Activated CD4-positive, CD25-positive, alpha-beta regulatory T cell treated with anti-CD3 and anti-CD28 coated beads, Interleukin-2, amount 50 U/mL, for 16 hours (primary cell): ENCODE measurements at places on chromosomes 7 and 10.

DNA sequence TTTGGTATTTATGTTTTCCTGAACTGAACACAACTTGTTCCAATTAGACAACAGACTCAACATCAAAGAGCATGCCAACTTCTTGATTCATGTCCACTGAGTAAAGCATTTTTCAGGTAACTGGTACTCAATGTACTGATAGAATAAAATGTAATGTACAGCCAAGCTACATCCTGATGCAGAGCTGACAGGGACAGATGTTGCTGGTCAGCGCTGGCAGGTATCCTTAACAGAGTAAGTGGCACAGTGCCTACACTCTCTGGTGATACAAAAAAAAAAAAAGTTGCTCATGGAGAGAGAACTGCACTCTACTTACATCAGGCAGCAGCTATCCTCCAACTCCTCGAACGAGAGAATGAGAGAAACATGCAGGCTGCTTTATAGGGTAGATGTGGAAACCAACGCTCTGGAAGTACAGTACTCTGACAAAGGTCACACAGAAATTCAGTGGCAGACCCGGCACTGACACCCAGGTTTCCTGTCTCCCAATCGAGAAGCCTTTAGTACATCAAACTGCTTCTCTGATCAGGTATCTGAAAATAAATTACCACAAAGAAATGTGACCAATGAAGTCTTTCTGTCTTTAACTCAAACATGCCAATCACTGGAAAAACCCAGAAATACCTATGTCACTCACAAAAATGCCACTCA is 4.6 kb downstream of the ITGB1 start:
- no peak for DNase-seq

- DNase-seq, result no peak
These were observed 87.9 kb downstream of the VIPR2 start for GRCh38 chr7:159056737-159057136.

GRCh38 chr10:99524050-99524666 is 8.6 kb upstream of the NKX2-3 start:
- no peak for DNase-seq

- DNase-seq, result no peak
These were observed 515.8 kb upstream of the MKI67 start for GRCh38 chr10:128642023-128642422.

- DNase-seq, result no peak
These were observed 130.1 kb downstream of the RGS10 start for GRCh38 chr10:119412244-119413092.

- DNase-seq, result no peak
These were observed 72.7 kb upstream of the PRKG1 start for GRCh38 chr10:51001587-51001986.

DNA sequence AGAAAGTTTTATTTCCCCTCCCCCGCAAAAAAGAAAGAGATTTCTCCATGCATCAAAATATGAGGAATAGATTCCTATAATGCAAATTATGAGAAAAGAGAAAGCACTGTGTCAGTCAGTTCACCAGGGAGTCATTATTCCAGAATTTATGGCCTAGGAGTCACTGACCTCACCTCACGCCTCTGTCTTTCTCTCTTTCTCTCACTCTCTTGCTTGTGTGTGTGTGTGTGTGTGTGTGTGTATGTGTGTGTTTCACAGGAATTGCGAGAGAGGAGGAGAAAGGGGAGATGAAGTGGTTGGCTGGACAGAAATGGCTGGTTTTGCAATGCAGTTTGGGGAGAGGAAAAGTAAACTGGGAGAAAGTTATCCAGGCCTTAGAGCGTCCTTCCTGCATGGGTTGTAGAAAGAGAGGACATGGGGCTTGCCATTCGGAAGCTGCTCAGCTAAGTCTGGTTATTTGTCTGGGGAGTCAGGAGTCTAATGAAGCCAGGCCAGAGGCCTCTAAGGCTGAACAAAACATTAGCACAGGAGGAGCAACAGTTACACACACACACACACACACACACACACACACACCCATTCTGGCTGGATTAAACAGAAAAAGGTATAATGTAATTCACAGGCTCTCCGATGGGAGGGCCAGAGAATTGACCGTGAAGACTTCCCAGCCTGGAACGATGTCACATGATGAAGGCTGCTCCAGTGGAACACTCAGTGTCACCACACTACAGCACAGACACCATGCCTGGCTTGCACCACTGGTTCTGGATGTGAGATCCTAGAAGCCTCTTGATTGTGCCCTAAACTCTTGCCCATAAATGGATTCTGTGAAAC is 12.8 kb upstream of the FFAR4 start:
- no peak for DNase-seq

DNA sequence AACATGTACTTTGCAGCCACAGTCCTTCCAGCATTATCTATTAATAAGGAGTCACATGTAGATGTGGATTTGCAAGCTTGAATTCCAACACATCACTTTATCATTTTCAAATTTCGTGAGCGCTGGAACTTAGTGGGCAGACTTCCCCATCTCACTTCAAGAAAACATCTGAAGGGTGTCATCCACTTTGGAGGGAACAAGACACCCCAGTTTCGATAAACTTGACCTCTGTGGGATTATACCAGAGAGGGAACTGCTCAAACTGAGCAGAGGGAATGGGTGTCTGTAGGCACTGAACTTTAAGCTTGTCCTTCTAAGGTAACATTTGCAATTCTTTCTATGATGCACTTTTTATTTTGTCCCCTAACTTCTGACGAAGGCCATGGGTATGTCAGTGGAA is 27.5 kb downstream of the ADRB1 start:
- no peak for DNase-seq

GRCh38 chr10:110978204-110978603 is 58.8 kb downstream of the SHOC2 start:
- DNase-seq, result no peak

DNA sequence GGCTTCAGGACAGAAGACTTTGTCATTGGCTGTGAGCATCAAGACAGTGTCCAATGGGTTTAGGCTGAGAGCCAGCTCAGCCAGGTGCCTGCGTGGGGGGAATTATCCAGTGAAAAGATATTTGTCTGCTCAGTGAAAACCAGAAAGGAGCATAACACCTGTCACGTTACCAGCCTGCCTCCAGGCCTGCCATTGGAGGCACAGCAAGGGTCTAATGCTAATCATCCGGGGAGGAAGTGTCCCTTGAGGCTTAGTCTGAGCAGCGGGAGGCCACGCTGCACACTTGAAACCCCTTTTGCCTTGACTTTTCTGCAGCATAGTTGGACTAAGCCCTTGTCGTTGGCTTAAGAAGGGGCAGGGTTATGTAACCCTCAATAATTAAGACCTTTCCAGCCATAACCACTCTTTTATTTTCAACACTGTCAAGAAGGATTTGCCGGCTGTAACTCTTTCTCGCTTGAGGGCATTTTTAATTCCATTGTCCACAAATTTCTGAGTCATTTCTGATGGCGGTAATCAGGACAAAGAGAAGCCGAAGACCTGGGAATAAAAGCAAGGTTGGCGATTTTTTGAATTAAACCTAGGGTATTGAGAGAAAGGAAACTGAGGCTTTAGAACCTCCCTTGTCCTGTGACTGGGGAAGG is 639.6 kb upstream of the FOXK1 start:
- DNase-seq, result no peak
